EL (cell line): ENCODE measurements at places on chromosomes 5 and 9.
A peak's percentile ranks its signal among the peaks of the same experiment; 100 is the strongest.

- no peak for DNase-seq
Measured at GRCh38 chr5:141362719-141363118, 1.2 kb upstream of the PCDHGA5 start.

- DNase-seq = no peak
Measured at GRCh38 chr9:89109666-89110065, 69.0 kb downstream of the SHC3 start.

GRCh38 chr5:74903165-74903787 is 37.1 kb upstream of the FAM169A start:
- DNase-seq = peak; percentile 15

DNA sequence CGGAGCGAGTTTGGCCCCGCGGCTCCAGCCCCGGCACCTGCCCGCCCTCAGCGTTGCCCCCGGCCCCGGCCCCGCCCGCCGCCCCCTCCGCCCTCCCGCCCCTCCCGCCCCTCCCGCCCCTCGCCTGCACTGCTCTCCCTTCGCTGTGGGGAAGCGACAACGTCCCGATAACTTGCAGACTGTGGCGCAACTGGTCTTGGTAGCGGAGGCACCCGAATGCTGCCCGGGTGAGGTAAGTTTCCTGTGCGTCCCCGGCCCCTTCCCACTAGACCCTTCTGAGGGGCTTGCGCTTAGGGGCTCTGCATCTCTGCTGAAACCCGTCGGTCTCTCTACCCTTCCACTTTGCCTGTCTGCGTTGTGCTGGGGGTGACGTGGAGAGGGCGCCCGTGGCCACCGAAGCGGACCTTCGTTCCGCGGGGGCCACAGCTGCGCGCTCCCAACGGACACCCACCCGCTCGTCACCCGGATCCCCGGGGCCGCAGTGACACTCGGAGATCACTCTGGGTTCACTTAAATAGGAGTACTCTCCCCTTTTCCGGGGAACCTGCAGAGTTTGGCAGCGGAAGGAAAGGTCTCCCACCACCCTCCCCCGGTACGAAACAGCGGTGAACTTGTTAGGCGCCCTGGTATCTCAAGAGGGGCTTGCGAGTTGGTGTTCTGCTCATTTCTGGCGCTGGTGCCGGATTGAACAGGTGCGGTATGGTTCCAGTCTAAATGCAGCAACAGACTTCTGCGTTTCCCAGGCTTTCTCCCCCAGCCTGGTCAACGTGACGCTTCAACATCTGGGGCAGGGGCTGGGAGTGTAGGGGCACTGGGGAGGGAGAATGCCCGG is 707 bp downstream of the PIP5K1B start:
- no peak for DNase-seq

GRCh38 chr5:132873119-132873929 is at the start of gene LEAP2:
Gene LEAP2 (plus strand): TSS chr5:132873668. CDS start chr5:132873695, 27 bp downstream.
- DNase-seq = no peak

GRCh38 chr5:180142021-180142765 is 66.8 kb downstream of the RASGEF1C start:
- DNase-seq = no peak

GRCh38 chr5:8634219-8634618 is 765.3 kb downstream of the MTRR start:
- no peak for DNase-seq

GRCh38 chr9:128370367-128370751 is 815 bp upstream of the URM1 start:
- no peak for DNase-seq

DNA sequence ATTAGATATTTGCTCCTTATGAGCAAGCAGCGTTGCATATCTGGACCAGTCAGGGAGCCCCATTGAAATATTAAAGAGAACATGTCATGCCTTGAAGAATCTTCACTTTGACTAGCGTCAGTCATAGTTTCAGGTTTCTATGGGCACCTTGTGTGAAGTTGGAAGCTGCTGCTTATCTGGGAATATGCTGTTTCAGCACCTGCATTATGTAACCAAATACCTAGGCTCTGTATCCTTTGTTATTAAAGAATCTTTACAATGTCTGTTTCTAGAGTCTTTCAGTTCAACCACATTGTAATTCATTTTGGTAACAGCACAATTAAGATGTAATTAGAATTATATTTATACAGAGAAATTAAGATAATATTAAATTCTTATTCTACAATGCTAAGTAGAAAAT is 818.8 kb upstream of the TYRP1 start:
- no peak for DNase-seq

DNA sequence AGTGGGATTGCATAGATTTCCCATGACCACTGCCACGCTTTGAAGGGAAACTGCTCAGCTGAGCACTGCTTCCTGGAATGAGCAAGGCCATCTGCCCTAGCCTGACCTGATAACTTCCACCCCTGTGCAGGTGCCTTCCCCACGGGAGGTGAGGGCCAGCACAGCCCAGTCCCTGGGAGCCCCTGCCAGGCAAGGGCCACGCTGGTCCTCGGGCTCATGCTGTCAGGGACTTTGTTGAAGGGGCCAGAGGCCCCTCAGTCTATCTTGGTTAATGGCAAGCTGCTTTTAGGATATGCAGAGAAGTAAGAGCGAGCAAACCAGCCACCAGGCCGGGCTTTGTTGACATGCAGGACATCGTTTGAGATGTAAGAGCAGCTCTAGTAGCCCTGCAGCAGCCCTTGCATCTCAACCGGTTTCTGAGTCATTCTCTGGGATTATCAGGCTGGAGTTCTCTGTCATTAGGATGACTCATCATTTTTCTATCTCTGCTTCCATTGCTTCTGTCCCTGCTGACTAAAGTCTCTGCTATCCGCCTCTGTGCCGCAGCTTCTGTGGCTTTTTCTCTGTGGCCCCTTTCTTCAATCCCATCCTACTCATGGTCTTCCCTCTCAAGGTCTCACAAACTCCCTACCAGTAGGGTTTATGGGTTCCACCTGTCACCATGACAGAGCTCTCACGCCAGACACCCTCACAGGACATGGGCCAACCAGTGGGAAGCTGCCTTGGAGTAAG is 30.6 kb upstream of the IQGAP2 start:
- peak; percentile 93 for DNase-seq

DNA sequence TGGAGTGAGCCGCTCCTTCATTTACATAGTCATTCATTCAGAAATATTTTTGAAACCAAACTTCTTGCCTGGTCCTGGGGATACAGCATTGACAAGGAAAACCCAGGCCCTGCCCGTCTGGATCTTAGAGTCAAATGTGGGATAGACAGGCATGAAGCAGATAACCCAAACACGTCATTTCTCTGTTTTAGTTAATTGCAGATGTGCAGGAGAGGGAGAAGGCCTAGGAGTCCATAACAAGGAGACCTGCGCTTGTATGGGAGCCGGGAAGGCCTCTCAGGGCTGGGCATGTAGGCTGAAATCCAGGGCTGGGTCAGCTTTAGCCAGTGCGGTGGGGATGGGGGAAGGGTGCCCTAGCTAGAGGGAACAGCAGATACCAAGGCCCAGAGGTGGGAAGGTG is 43.3 kb downstream of the PRRX2 start:
- DNase-seq = no peak
